ENCODE measurements at places on chromosomes 2 and 18. TPM values are rescaled to one million over a fixed set of nuclear protein-coding genes. Genes with fewer than 3 reads are reported as not detected.

- H3K27ac ChIP-seq = no peak overlapping the region
- no peaks in the 10 kb centered on the region for H3K27me3 ChIP-seq
- H3K4me1 ChIP-seq = peaks cover 35% of the 10 kb centered on the region
- no peak overlapping the region for H3K4me3 ChIP-seq
- no peaks in the 10 kb centered on the region for H3K36me3 ChIP-seq
These were observed 26.9 kb upstream of the YWHAQ start for GRCh38 chr2:9657731-9658130.

RGPD4 gene
- not detected for total RNA-seq

DNA sequence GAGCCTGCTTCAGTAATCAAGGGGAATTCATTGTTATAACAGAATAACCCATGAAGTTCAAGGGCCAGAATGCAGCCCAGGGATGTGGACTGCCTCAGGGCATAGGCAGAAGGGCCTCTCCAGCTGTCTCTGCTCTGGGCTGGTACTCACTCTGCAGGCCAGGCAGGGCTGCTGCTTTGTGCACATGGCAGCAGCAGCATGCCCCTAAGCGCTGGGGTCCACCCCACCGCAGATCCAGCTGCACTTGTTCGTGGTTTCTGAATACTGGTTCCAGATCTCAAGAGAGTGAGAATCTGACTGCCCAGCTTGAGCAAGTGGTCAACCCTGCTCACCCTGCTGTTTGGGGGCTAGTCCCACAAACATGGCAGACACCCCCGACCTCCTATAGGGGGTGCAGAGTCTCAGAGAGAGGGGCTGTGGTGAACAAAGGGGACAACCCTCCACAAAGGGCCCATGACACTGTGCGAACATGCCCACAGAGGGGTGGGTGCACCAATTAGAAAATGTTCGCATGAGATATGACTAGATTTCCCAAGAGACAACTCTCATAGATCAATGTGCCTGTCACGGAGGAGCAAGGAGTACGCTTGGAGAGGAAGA, 87.3 kb downstream of the ACTR3 start:
- H3K27me3 ChIP-seq = no peaks in the 10 kb centered on the region
- H3K4me3 ChIP-seq = no peak overlapping the region
- H3K4me1 ChIP-seq = peaks cover 29% of the 10 kb centered on the region
- no peak for DNase-seq
- H3K27ac ChIP-seq = peak overlapping the region; percentile 40

DNA sequence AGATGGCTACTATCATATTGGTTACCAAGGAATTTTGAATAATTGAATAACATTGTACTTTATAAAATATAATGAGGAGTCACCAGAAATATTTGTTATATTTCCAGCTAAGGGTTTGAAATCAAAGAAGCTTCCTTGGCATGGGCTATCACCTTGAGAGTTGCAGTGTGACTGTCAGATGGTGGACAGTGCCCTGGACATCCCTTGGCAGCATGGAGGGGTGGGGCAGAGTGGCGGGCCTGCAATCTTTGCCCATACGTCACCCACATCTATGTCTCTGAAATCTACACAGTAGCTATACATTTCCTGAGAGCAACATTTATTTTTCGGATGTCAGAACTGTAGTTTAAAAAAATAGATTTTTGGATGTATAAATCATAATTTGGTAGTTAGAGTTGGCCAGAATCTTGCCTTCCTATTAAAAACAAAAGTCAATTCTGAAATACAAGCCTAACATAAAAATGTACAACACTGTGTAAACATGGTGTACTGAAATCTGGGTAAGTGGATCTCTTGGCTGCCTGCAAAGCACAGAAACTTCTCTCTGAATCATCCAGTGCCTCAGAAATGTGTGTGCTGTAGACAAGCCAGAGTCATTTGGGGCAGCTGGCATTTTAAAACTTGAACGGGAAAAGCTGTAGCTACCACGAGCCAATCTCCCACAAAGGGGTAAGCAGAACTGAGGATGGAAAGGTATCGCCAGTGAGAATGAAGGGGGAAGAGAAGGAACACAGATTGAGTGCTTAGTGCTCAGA, 124.2 kb upstream of the ARHGAP28 start:
- H3K36me3 ChIP-seq = no peaks in the 10 kb centered on the region
- no peak overlapping the region for H3K27ac ChIP-seq
- DNase-seq = no peak
- no peaks in the 10 kb centered on the region for H3K4me1 ChIP-seq
- no peak overlapping the region for H3K4me3 ChIP-seq

SCN9A gene
- total RNA-seq = 7.8 TPM

- H3K4me1 ChIP-seq = no peaks in the 10 kb centered on the region
- no peak overlapping the region for H3K27ac ChIP-seq
- no peak for DNase-seq
These were observed 302.1 kb downstream of the HRH4 start for GRCh38 chr18:24762511-24762910.

GRCh38 chr2:103174711-103175110, 412.9 kb downstream of the TMEM182 start:
- H3K4me1 ChIP-seq = no peaks in the 10 kb centered on the region
- DNase-seq = peak; percentile 32
- H3K4me3 ChIP-seq = no peak overlapping the region
- H3K27me3 ChIP-seq = no peaks in the 10 kb centered on the region
- no peak overlapping the region for H3K27ac ChIP-seq

- H3K36me3 ChIP-seq = no peaks in the 10 kb centered on the region
- no peak overlapping the region for H3K4me3 ChIP-seq
- H3K27ac ChIP-seq = no peak overlapping the region
- H3K4me1 ChIP-seq = no peaks in the 10 kb centered on the region
- DNase-seq = no peak
These were observed 90.3 kb downstream of the AKAIN1 start for GRCh38 chr18:5106730-5107129.

- no peak overlapping the region for H3K27ac ChIP-seq
- no peaks in the 10 kb centered on the region for H3K4me1 ChIP-seq
- DNase-seq = no peak
These were observed 157.2 kb downstream of the FMNL2 start for GRCh38 chr2:152492131-152492530.

- no peaks in the 10 kb centered on the region for H3K4me1 ChIP-seq
- no peak overlapping the region for H3K4me3 ChIP-seq
- no peak for DNase-seq
- no peaks in the 10 kb centered on the region for H3K36me3 ChIP-seq
These were observed 103.0 kb downstream of the EHBP1 start for GRCh38 chr2:62808554-62808953.

DNA sequence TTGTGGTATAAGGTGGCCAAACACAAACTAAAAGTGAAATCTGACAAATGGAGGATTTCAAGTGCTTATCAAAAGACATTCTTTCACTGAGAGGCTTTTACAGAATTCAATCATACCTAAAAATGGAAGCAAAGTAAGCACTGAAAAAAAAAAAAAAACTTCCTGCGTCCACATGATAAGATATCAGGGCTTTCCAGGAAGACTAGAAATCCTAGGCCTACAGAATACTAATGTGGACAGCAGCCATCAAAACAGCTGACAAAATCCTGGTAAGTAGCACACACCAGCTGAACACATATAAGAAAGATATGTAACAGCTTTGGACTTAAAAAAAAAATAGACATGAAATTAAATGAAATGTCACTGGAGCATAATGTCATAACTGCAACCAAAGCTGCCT, 178.2 kb downstream of the SUCLG1 start:
- H3K27ac ChIP-seq = no peak overlapping the region
- H3K36me3 ChIP-seq = no peaks in the 10 kb centered on the region

- DNase-seq = peak; percentile 27
- no peak overlapping the region for H3K27ac ChIP-seq
- H3K36me3 ChIP-seq = no peaks in the 10 kb centered on the region
- H3K4me3 ChIP-seq = no peak overlapping the region
These were observed 49.9 kb downstream of the LYPD1 start for GRCh38 chr2:132620115-132620514.

- no peaks in the 10 kb centered on the region for H3K27me3 ChIP-seq
- DNase-seq = no peak
- H3K36me3 ChIP-seq = no peaks in the 10 kb centered on the region
- no peak overlapping the region for H3K4me3 ChIP-seq
These were observed 27.5 kb downstream of the COPS8 start for GRCh38 chr2:237113026-237113795.

UGT1A8 gene
- total RNA-seq = not detected

KCNG3 gene
- total RNA-seq = 0.14 TPM

IMPACT gene
- total RNA-seq = 32.3 TPM

GRCh38 chr2:20481798-20482405, 35.0 kb downstream of the RHOB start:
- H3K27ac ChIP-seq = no peak overlapping the region
- H3K27me3 ChIP-seq = no peaks in the 10 kb centered on the region
- no peak for DNase-seq

GRCh38 chr18:78607784-78608183, 371.8 kb upstream of the SALL3 start:
- H3K4me3 ChIP-seq = no peak overlapping the region
- no peak for DNase-seq
- no peaks in the 10 kb centered on the region for H3K27me3 ChIP-seq

LHCGR gene
- total RNA-seq = not detected

- H3K27ac ChIP-seq = no peak overlapping the region
- H3K4me3 ChIP-seq = no peak overlapping the region
- H3K36me3 ChIP-seq = no peaks in the 10 kb centered on the region
- no peaks in the 10 kb centered on the region for H3K4me1 ChIP-seq
These were observed 273.1 kb downstream of the SP3 start for GRCh38 chr2:173692068-173692467.

DNA sequence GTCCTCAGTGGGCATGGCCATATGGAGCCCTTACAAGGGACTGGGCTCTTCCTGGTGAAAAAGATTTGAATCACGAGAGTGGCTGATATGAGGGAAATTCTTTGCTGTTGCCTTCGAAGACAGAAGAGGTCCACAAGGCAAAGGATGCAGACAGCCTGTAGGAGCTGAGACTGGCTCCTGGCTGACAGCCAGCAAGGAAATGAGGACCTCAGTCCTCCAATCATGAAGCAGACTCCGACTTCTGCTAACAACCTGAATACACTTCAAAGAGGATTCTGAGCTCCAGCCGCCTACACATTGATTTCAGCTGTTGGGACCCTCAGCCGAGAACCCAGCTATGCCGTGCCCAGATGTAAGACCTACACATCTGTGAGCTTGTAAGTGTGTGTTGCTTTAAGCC, 3.0 kb upstream of the ST8SIA5 start:
- H3K36me3 ChIP-seq = no peaks in the 10 kb centered on the region
- no peak overlapping the region for H3K27ac ChIP-seq
- no peak for DNase-seq
- H3K4me1 ChIP-seq = peaks cover 6% of the 10 kb centered on the region

DNA sequence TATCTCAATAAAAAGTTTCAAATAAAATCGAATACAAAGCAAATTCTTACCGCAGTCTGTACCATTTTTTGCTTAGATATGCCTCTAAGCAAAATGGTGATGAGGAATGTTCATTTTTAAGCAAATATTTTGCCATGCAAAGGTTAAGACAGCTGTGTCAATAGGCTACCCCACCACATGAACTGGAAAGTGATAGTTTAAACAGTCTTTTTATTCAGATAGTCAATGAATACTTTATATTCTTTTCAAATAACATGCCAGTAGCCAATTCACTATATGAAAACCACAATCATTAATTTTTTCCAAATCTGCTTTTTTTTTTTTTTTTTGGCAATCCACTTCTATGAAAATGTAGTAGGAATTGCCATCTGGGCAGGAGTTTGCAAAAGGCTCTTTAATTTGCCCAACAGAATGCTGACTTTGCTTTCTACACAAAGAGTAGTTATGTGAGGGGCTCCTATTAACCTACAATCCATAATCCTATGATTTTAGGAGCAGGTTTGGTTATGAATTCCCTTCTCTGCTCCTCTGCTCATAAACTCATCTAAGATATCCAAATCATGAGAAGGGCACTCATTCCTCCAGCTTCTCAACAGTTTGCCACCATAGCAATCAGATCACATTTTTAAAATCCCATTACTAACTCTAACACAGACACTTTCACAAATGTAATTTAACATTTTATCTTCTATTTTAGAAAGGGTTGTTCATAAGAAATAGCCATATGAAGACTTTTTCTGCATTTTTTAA, 69.2 kb downstream of the SLC40A1 start:
- H3K4me1 ChIP-seq = no peaks in the 10 kb centered on the region
- no peak overlapping the region for H3K4me3 ChIP-seq
- peaks cover 3% of the 10 kb centered on the region for H3K27me3 ChIP-seq
- no peak overlapping the region for H3K27ac ChIP-seq
- DNase-seq = no peak
- no peaks in the 10 kb centered on the region for H3K36me3 ChIP-seq

DYSF gene
- 140 TPM for total RNA-seq

RAX gene
- total RNA-seq = not detected

DNA sequence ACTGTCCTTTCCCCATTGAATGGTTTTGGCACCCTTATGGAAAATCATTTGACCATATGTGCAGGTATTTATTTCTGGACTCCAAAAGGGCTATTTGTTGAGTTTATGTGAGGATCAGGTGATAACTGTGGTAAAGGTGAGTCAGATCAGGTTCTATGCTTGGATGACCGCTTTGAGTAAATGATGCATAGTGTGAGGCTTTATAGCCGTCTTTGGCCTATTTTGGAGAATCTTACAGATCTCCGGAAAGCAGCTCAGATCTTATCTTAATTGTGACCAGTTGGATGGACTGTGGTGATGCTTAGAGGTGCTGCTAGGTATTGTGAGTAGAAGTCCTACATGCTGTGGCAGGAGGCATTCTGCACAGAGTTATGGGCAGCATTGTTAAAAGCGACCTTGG, 126.2 kb downstream of the METTL8 start:
- H3K27me3 ChIP-seq = no peaks in the 10 kb centered on the region
- no peak for DNase-seq
- H3K36me3 ChIP-seq = no peaks in the 10 kb centered on the region
- H3K4me1 ChIP-seq = no peaks in the 10 kb centered on the region
- H3K4me3 ChIP-seq = no peak overlapping the region

ERCC3 gene
- total RNA-seq = 33.1 TPM

DNA sequence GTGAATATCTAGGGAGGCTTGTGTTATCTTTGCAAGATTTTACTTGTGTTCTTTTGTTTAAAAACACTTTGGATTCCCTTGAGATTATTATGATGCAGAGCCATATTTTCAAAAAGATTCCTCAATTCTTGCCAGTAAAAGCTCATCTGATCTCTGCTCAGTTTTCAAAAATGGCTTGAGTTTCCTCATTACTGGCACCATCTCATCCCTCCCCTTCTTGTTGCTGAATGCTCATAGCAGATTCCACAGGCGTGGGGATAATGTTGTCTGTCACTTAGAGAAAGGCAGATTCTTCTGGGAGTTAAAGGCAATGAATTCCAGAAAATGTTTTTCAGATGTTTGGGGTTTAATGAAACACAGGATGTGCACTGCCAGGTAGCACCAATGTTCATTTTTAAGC, 170.4 kb upstream of the TANK start:
- H3K4me3 ChIP-seq = no peak overlapping the region
- no peaks in the 10 kb centered on the region for H3K4me1 ChIP-seq
- no peak for DNase-seq
- H3K27me3 ChIP-seq = no peaks in the 10 kb centered on the region
- no peaks in the 10 kb centered on the region for H3K36me3 ChIP-seq
